ENCODE measurements at places on chromosomes 7 and 10.

DNA sequence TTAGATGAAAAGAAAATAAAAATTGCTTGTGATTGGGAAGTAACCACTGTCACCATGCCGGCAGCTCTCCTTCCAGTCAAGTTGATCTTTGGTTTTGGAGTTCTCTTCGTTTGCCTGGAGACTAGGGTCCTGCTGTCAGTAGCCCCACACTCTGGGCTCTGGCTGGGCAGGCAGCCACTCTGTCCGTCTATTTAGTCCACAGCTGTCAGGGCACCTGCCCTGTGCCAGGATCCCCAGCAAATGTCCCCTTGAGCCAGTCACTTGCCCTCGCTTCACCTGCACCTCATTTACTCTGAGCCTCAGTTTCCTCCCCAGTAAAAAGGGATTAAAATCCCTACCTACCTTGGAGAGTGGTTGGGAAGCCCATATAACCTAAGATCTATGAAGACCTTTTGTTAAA is 55.5 kb downstream of the PAX2 start:
- DNase-seq = no peak

GRCh38 chr7:85587785-85588184 is 400.9 kb upstream of the SEMA3D start:
- DNase-seq = no peak

- no peak for DNase-seq
These were observed 393.1 kb upstream of the STEAP1 start for GRCh38 chr7:89761173-89761572.

GRCh38 chr7:37714606-37715005 is 31.0 kb downstream of the GPR141 start:
- DNase-seq = no peak

- DNase-seq = no peak
These were observed 272.1 kb downstream of the BMPER start for GRCh38 chr7:34177476-34177875.

All from activated CD8-positive, alpha-beta memory T cell treated with anti-CD3 and anti-CD28 coated beads, Interleukin-2, amount 10 ng/mL, durations not matched to agents 7 days and 5 days (primary cell).